ENCODE measurements at places on chromosomes 6 and 20.

GRCh38 chr6:169783401-169783800 lies 32.0 kb downstream of the ERMARD start:
- no peak for DNase-seq

DNA sequence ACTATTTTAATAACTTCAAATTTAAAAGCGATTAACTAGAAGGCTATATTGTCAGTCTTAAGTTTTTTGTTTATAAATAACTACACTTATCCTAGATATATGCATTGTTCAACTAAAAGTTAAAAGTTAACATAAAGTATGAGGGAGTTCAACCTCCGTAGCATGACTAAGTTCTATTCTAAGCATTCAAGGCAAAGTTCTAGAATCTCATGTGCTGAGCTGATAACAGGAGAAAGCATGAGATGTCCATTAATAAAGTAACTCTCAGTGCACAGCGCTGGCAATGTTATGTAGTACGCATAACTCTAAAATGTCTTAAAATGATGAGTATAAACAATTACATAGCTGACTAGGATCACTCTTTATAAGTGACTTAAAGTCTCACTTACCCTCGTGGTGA lies 264.8 kb downstream of the RNGTT start:
- DNase-seq, result no peak

DNA sequence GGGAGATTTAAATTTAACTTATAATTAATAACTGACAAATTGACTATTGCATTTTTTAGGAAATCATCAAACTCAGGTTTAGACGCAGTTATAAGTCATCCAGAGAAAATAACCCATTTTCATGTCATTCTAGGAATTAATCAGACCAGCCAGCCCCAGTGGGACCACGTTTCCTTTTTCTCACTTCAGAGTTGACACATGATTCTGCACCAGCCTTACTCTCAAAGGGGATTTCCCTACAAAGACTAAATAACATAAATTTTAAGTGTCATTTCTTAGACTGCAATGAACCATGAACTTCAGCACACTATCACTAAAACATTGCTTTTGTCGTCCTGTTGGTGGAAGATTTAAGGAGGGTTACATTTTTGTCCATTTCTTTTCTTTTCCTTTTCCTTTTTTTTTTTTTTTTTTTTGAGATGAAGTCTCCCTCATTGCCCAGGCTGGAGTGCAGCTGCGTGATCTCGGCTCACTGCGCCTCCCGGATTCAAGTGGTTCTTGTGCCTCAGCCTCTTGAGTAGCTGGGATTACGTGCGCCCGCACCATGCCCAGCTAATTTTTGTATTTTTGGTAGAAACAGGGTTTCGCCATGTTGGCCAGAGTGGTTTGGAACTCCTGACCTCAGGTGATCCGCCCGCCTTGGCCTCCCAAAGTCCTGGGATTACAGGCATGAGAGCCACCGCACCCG lies 3.6 kb downstream of the IPCEF1 start:
- no peak for DNase-seq

DNA sequence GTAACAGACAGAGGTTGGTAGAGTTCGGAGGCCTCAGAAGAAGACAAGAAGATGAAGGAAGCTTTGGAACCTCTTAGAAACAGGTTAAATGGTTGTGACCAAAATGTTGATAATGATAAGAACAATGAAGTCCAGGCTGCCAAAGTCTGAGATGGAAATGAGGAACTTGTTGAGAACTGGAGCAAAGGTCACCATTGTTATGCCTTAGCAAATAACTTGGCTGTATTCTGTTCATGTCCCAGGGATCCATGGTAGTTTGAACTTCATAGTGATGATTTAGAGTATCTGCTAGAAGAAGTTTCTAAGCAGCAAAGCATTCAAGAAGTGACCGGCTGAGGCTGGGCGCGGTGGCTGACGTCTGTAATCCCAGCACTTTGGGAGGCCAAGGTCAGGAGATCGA lies 11.1 kb upstream of the LSM14B start:
- DNase-seq, result no peak

GRCh38 chr6:158717341-158718330 lies 67.8 kb downstream of the SYTL3 start:
- DNase-seq, result no peak

- no peak for DNase-seq
Observed at GRCh38 chr20:63047267-63047666, 40.5 kb upstream of the BHLHE23 start.
